ENCODE measurements at places on chromosomes 11 and 22.

DNA sequence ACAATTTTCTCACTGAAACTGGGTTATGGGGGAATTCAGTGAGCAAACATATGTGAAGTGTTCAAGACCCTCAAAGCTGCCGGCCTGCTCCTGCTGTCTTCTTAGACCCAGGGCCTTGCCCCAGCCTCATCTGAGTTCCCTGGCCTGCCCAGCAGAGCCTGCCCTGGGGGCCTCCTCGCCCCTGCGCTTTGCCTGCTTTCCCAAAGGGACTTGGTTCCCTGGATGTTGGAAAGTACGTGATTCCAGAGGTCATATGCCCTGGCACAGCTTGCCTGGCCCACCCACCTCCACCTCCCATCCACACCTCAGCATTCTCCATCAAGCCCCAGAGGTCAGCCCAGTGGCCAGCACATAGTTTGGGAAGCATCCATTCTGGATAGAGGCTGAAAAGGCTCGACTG lies 13.7 kb upstream of the POU2F3 start:
- DNase-seq: no peak

DNA sequence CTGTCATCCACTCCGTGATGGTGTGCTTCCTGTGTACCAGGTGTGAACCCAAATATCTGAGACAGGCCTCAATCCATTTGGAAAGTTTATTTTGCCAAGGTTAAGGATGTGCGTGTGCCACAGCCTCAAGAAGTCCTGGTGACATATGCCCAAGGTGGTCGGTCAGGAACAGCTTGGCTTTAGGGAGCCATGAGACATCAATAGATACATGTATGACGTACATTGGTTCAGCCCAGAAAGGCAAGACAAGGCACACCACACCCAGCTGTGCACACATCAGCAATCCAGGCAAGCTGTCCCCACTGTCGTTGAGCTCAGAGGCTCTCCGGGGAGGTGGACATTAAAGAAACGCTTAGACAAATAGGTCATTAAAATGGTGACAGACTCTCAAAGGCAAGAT lies 56.8 kb upstream of the SHANK2 start:
- DNase-seq: no peak

DNA sequence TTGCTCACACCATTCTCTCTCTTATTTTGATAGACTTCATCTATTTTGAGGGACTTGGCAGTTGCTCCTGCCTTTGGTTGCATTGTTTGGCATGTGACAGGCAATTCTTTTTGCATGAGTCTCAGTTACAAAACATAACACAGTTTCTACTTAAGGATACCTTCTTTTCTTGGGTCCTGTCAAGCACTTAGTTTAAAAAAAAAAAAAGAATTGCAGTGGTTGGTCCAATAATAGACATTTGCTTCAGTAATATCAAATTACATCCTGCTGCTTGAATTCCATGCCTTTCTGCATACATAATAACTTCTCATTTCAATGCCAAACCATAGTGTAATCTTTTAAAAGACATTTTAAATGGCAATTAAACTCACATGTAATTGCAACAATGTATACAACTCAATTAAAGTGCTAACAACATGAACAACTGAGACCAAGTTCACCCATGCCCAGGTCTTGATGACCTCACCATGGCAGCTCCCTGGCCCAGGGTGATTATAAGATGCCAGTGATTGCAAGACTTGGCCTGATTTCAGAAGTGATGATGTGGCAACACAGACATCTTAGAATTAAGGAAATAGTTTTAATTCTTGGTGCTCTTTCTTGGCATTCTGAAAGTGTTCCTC lies 32.2 kb upstream of the PLET1 start:
- no peak for DNase-seq

DNA sequence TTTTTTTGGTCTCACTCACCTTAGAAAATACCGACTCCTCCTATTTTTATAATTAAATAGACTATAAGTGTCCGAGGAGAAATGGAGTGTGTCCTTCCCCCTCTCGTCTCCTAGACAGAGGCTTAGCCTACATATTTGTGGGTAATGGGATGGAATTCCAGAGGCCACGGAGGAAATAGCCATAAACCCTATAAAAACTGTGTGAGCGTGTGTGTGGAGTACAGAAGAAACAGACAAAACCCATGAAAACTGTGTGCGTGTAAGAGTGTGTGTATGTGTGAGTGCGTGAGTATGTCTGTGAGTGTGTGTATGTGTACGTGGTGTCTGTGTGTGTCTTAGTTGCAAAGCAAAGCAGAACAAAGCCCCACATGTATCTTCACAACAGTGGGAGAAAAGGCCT lies 883.5 kb downstream of the OPCML start:
- no peak for DNase-seq

DNA sequence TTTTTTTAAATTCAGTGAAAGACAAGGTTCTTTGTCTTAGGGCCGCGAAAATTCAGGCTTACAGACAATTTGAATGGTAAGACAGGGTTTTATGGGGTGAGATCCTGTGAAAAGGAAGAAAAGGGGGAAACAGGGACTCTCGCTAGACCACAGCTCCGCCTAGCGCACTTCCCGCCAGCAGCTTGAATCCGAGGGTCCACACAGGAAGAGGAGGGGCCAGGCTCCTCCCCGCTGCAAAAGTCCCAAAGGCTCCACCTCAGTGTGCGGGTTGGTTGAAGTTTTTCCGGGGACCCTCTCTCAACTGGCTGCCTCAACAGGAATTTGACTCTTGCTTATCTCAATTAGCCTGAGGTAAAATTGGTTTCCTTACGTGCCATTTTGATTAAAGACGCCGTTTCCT lies 950.9 kb upstream of the CNTN5 start:
- DNase-seq: no peak

DNA sequence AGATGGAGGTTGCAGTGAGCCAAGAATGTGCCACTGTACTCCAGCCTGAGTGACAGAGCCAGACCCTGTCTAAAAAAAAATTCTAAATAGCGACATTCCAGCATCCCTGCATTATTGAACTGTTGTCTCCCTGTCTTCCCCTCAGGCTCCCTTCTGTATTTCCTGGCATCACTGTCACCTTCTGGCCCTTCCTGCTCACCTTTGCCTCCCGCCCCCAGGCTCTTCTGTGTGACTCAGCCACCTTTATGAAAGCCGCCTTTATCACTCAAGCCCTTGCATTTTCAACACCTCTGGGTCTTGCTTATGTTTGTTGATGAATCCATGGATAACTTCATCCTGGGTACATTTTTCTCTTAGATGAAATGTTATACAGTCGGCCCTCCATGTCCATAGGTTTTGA lies 21.1 kb downstream of the UBASH3B start:
- DNase-seq: no peak

DNA sequence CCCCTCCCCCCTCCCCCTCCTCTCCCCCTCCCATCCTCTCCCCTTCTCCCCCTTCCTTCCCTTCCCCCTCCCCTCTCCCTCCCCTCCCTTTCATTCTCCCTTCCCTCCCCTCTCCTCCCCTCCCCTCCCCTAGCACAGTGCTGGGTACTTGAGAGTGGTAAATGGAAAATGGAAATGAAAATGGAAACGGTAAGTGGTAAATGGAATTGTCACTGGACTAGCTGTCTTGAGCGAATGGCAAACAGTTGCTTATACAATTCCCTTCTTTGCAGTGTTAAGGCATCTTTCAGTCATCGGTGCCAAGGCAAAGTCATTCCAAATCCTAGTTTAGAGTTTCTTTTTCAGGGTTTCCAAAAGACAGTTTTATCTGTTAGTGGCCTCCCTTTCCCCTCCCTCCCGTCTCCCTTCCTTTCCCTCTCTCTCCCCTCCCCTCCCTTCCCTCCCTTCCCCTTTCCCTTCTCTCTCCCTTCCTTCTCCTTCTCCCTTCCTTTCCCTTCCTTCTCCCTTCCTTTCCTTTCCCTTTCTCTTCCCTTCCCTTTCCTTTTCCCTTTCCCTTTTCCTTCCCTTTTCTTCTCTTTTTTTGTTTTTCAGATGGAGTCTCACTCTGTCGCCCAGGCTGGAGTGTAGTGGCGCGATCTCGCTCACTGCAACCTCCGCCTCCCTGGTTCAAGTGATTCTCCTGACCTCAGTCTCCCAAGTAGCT lies 47.3 kb downstream of the GRAMD1B start:
- DNase-seq: no peak

DNA sequence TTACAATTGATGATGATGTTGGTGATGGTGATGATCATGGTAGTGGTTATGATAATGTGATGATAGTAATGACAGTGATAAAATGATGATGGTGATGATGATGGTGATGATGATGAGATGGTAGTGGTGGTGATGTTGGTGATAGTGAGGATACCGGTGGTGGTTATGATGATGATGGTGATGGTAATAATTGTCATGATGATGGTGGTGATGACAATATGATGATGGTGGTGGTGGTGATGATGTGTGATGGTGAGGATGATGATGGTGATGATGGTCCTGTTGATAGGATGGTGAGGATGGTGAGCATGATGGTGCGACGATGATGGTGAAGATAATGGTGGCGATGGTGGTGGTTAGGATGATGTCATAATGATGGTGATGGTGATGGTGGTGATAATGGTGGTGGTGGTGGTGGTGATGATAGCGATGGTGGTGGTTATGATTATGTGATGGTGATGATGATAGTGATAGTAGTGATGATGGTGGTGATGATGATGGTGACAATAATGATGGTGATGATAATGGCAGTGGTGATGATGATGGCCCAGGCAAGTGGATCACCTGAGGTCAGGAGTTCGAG lies 1129.9 kb downstream of the BRD1 start:
- no peak for DNase-seq

- no peak for DNase-seq
Observed at GRCh38 chr11:2146051-2146450, 6.9 kb upstream of the IGF2 start.

DNA sequence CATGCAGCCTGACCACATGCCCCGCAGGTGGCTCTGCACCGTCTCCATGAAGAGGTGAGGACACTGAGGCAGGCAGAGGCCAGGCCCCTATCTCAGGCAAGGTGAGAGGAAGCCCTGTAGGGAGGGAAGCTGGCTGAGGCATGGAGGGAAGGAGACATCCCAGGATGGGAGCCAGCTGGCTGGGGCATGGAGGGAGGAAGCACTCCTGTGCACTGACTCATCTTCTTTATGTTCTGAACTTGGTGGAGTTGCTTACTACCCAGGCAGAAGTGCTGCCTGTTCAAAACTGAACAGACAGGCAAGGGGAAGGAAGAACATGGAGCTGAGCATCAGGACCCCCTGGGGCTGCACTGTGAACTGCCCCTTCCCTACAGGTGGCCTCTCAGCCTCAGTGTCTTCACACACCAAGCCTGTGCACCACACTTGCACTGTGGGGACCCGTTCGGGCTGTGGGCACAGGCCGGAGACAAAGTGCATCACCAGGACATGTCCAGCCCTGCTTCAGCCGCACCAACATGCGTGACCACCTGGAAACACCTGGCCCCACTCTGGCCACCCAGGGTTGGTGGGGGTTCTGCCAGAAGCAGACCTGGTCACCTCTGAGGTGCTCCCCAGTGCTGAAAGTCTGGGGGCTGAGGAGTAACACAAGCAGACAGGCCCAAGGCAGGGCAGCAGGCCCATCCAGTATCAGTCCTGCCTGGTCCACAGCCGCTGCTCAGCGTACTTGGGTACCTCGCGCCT lies 55.5 kb downstream of the DGCR2 start:
- DNase-seq: no peak

- no peak for DNase-seq
Observed at GRCh38 chr11:122697636-122698167, 42.2 kb downstream of the UBASH3B start.

- DNase-seq: no peak
Observed at GRCh38 chr11:102172127-102172848, 62.0 kb downstream of the YAP1 start.

DNA sequence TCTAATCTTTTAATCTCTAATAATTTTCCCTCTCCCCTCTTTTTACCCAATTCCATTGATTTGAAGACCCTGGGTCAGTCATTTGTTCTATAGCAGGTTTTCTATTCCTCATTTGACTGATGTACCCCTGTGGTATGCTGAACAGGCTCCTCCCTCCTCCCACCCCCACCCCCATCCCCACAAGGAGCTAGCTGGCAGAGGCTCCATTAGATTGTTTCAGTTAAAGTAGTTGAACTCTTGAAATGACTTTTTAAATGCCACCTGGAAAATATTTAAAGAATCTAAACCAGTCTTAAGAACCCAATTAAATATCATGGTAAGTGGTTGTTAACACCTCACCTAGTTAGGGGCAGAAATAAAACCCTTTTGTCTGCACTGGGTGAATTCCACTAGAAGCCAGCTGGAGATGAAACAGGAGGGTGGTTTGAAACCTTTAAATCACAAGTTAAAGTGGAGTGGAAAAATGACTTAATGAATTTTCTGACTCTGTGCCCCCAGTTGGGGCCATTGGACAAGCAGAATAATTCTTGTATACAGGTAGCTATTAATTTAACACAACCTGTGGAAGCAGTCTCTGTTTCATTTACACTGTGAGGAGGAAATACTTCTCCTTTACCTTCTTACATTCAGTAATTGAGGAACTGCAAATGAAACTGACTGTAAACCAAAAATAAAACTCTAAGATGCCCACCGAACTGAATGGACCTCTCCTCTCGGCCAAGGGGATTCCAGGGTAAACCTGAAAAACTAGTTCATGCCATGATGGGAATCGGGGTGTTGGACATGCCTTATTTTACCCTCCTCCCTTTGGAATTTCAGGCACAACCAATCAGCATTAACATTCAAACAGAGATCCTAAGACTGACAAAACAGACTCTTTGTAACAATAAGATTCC lies 30.7 kb downstream of the PRR5L start:
- no peak for DNase-seq

DNA sequence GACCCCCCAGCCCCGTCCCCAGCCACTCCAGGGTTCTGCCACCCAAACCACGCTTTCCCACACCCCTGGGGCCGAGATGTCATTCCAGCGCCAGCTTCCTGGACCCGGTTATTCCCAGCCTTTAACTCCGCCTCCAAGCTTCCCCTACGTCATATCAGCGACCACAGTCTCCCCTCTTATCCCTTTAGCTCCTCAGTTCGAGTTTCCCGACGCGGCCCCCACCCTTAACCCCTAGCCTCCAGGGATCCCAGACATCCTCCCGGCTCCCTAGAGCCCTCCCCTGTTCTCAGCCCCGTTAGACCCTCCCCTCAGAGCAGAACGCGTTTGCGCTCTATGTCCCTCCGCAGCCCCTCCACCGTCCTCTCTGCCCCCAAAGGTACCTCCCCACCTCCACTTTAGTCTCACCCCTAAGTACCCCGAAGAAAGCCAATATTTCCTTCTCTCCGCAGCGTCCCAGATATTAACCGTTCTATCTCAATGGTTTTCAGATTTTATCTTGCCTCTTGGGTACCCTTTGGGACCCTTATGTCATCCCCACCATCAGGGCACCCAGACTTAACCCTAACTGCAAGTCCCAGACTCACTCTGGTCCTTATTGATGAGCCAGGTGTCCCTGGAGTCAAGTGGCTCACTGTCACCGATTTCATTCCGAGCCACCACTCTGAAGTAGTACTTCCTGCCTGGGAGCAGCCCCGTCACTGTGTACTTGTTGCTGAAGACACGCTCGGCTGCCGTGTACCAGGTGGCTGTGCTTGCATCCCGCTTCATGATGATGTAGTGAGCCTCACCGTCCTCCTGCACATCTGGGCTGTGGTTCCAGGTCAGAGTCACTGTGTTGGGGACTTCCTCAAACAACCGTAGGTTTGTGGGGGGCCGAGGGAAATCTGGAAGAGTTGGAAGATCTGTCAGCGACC lies 8.0 kb downstream of the TMEM86A start:
- peak; percentile 15 for DNase-seq
